ENCODE measurements at places on chromosomes 5 and 9. TPM values are rescaled to one million over a fixed set of nuclear protein-coding genes. Genes with fewer than 3 reads are reported as not detected.

Gene EDIL3
- total RNA-seq: 15.4 TPM

Gene CAMK2A
- total RNA-seq: 0.26 TPM

Gene IFNW1
- not detected for total RNA-seq

Gene FBP1
- 35.9 TPM for total RNA-seq

Gene PCDHGA7
- total RNA-seq: 0.31 TPM

- H3K4me3 ChIP-seq: peak overlapping the region; percentile 88
- DNase-seq: no peak
- peaks cover 78% of the 10 kb centered on the region for H3K4me1 ChIP-seq
- H3K27me3 ChIP-seq: no peaks in the 10 kb centered on the region
These were observed 1.3 kb downstream of the SH3RF2 start for GRCh38 chr5:145937432-145938250.

- H3K4me3 ChIP-seq: peak within 1 kb of the TSS; percentile 91
- H3K27me3 ChIP-seq: no peaks in the 10 kb centered on the region
- peaks cover 34% of the 10 kb centered on the region for H3K4me1 ChIP-seq
- H3K27ac ChIP-seq: peak within 1 kb of the TSS; percentile 74
- peak; percentile 80 for DNase-seq
These were observed at the start of gene TPM2 for GRCh38 chr9:35689542-35690293. TPM2 (minus strand) TSS chr9:35689925; CDS start chr9:35689817, 108 bp downstream.

DNA sequence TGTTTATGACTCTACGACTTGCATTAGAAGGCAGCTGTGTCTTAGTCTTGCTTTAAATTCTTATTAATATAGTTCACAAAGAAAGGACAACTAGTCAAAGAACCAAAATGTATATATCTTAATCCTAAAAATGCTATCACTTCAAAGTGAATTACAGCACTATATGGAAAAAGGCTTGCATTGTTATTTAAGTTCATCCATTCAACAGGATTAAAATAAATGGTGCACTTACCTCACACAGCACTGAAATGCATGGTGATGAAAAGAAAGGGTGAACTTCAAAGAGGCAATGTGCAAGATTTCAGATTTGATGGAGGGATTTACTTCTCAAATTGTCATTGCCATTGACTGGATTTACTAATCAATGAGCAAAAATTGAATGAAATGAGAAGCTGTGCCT, 344.4 kb upstream of the NUDT12 start:
- DNase-seq: no peak
- no peak overlapping the region for H3K4me3 ChIP-seq
- H3K4me1 ChIP-seq: peaks cover 7% of the 10 kb centered on the region
- no peaks in the 10 kb centered on the region for H3K36me3 ChIP-seq
- no peaks in the 10 kb centered on the region for H3K27me3 ChIP-seq
- no peak overlapping the region for H3K27ac ChIP-seq

DNA sequence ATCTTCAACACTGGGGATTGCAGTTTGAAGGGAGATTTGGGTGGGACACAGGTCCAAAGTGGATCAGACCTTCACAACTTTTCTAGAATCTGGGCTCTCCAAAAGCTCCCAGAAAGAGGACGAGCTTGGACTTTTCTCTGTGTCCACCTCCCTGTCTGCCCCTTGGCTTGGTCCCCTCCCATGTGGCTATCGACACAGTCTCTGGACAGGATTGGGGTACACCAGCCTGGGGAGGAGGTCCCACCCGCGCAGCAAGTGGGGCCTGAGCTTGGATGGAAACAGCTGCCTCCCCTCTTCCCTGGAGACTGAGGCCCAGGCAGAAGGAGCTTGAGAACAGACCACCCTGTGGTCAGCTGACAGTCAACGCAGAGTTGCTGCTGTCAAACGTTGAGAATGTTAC, 84.6 kb upstream of the FCN1 start:
- no peak for DNase-seq
- no peaks in the 10 kb centered on the region for H3K36me3 ChIP-seq
- H3K4me1 ChIP-seq: no peaks in the 10 kb centered on the region
- no peak overlapping the region for H3K4me3 ChIP-seq
- peaks cover 8% of the 10 kb centered on the region for H3K27me3 ChIP-seq

DNA sequence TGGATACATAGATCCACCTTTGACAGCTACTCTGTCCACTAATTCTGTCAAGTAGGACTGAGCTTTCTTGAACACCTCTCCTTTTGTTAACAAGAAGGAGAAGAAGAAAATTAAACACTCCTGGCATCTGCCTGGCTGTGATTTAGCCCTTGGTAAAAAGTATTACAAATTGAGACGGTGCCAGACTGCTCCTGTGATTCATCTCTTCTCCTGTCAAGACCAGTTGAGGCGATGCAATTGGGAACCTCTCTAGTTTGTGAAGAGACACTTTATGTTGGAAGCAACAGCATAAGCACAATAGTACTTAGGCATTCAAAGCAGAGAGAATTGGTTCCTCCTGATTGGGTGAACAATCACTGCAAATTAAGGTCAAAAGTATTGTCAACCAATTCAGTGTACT, 72.7 kb downstream of the GHR start:
- no peaks in the 10 kb centered on the region for H3K27me3 ChIP-seq
- DNase-seq: no peak
- H3K27ac ChIP-seq: no peak overlapping the region
- no peaks in the 10 kb centered on the region for H3K36me3 ChIP-seq
- no peaks in the 10 kb centered on the region for H3K4me1 ChIP-seq

- H3K36me3 ChIP-seq: no peaks in the 10 kb centered on the region
- DNase-seq: no peak
- H3K4me3 ChIP-seq: no peak overlapping the region
- peaks cover 12% of the 10 kb centered on the region for H3K4me1 ChIP-seq
- no peak overlapping the region for H3K27ac ChIP-seq
These were observed 17.1 kb downstream of the KCTD16 start for GRCh38 chr5:144187699-144188294.

DNA sequence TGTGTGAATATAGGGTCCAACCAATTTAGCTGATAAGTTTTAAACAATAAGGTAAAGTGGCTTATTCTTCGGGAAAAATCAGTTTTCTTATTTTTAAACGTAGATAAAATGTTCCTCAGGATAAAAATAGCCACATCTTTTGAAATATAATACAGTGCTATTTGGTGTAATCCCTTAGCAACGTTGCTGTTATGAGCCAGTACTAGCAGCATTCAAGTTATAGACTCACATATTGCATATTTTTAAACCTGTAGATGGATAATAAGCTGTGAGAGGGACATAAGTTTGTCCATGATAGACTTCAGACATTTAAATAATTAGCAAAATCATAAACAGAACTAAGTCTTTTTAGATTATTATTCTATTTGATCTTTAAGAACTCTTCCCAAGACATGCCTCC, 6.3 kb downstream of the PDE4D start:
- no peaks in the 10 kb centered on the region for H3K36me3 ChIP-seq
- H3K27me3 ChIP-seq: peaks cover 43% of the 10 kb centered on the region
- H3K27ac ChIP-seq: no peak overlapping the region

GRCh38 chr5:120794121-120794520, 330.0 kb downstream of the PRR16 start:
- H3K4me1 ChIP-seq: no peaks in the 10 kb centered on the region
- H3K4me3 ChIP-seq: no peak overlapping the region
- H3K36me3 ChIP-seq: no peaks in the 10 kb centered on the region
- no peaks in the 10 kb centered on the region for H3K27me3 ChIP-seq
- DNase-seq: no peak
- no peak overlapping the region for H3K27ac ChIP-seq

GRCh38 chr9:89706086-89706485, 101.3 kb downstream of the GADD45G start:
- no peak overlapping the region for H3K4me3 ChIP-seq
- DNase-seq: no peak
- H3K4me1 ChIP-seq: peaks cover 4% of the 10 kb centered on the region
- H3K27ac ChIP-seq: no peak overlapping the region

Measured in type B pancreatic cell (in vitro differentiated cells).